ENCODE measurements at places on chromosomes 5 and 9.

DNA sequence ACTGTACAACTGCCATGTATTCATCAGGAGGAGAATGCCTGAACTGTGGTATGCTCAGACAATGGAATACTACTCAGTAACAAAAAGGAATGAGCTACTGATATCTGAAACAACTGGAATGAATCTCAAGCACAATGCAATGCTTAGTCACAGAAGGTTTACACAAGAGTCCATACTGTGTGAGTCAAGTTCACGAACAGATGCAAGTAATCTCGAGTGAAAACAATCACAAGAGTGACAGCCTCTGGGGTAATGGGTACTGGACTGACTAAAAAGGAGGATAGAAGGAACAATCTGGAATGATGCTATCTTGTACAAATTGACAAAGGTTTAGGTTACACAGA lies 19.5 kb upstream of the GOLGA1 start:
- no peak for DNase-seq

GRCh38 chr5:73740274-73740790 lies 114.3 kb downstream of the ARHGEF28 start:
- DNase-seq, result no peak

- DNase-seq, result no peak
These were observed 317.7 kb downstream of the LRRC70 start for GRCh38 chr5:62896121-62896893.

- no peak for DNase-seq
These were observed 78.3 kb downstream of the STK10 start for GRCh38 chr5:172109749-172110148.

DNA sequence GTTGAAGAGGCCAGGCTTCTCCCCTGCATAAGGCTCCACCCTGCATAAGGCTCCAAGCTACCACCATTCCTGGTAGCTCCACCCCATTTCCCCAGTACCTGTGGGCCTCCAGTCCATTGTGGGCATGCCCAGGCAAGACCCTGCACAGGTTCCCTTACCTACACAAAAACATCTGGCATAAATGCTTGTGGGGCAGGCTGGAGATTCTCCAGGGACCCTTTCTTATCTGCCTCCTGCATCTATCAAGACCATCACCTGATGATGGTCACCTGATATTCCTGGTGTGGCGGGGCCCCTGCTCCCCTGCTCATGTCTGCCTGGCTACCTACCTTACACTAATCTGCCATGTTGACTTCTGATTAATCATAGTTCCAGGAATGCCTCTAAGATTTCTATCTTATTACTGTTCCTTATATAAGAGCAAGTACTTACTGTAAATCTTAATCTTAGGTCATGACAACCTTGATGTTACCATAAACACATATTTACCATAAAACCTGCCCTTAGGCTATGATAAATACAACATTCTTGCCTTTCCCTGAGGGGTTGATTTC lies 41.0 kb downstream of the FGD3 start:
- no peak for DNase-seq

DNA sequence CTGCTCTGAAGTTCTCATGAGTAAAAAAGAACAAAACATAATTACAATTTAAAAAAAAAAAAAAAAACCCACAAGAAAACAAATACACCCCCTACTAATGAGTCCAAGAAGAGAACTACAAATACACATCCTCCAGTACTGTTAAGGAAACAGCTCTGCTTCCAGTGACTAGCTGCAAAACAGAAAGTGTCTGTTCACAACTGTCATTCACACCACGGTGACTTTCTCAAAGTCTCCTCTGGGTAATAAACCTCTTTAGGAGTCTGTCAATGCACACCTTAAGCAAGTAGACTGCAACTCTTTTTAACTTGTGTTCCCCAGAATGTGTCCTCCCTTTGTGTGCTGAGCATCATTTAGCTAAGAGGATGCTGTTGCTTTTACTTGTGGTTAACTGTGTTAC lies 6.2 kb downstream of the REEP5 start:
- DNase-seq, result no peak

- no peak for DNase-seq
These were observed 5.7 kb downstream of the NAIF1 start for GRCh38 chr9:128061275-128061960.

- DNase-seq, result no peak
These were observed 12.6 kb upstream of the COL23A1 start for GRCh38 chr5:178602752-178603151.

DNA sequence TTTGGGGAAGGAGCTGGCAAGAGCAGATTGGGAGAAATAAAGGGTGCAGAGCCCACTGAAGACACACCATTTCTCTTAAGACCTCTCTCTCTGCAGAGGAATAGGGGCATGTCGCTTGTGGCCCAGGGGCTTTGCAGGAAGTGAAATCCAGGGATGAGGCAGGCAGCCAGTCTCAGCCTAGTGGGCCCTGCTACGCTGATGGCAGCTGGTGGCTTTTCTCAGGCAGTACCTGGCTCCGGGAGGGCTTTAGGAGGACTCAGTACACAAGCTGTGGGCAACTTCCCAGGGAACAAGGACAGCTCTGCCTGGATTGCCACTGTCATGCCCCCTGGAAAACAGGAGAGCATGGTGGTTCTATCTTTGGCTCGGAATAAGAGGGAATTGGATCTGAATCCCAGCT lies 76.2 kb upstream of the NEURL1B start:
- no peak for DNase-seq

DNA sequence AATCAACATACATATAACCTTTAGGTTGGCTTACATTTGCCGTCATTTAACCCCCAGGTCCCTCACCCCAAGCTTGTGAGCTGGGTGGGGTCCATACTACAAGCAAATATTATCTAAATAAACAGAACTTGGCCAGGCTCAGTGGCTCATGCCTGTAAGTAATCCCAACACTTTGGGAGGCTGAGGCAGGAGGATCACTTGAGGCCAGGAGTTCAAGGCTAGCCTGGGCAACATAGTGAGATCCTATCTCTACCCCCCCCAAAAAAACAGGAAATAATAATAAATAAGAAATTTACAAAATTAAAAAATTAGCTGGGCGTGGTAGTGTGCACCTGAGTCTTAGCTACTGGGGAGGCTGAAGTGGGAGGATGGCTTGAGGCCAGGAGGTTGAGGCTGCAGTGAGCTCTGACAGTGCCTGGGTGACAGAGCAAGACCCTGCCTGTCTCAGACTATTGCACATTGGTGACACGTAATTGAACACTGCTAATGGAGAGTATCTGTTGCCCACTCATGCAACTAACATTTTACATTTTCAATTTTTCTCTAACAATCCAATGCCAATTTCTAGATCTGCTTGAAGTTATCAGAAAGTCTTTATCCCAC lies 18.9 kb downstream of the FNBP1 start:
- DNase-seq, result no peak

DNA sequence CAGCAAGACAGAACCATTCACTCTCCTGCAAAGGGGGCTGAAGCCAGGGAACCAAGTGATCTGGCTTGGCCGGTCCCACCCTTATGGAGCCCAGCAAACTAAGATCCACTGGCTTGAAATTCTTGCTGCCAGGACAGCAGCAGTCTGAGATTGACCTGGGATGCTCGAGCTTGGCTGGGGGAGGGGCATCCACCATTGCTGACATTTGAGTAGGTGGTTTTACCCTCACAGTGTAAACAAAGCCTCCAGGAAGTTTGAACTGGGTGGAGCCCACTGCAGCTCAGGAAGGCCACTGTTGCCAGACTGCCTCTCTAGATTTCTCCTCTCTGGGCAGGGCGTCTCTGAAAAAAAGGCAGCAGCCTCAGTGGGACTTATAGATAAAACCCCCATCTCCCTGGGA lies 60.5 kb downstream of the TNFSF8 start:
- DNase-seq, result peak; percentile 57

GRCh38 chr9:131690941-131691573 lies 48.8 kb downstream of the RAPGEF1 start:
- no peak for DNase-seq
